ENCODE measurements at places on chromosomes 2 and 18.

GRCh38 chr2:38093527-38094165 lies 17.7 kb upstream of the CYP1B1 start:
- no peak for DNase-seq

- DNase-seq: no peak
Measured at GRCh38 chr18:13006531-13007247, 15.5 kb downstream of the CEP192 start.

GRCh38 chr2:26904839-26905238 lies 56.9 kb downstream of the DPYSL5 start:
- DNase-seq: no peak

- DNase-seq: no peak
Measured at GRCh38 chr2:232261776-232262175, 116.8 kb upstream of the ALPP start.

- DNase-seq: peak; percentile 39
Measured at GRCh38 chr18:48889115-48889941, 61.4 kb downstream of the SMAD7 start.

- DNase-seq: no peak
Measured at GRCh38 chr2:159151198-159152127, 135.0 kb downstream of the WDSUB1 start.

- DNase-seq: no peak
Measured at GRCh38 chr2:112488201-112488600, 6.2 kb downstream of the TTL start.

GRCh38 chr2:212428681-212429478 lies 109.7 kb downstream of the ERBB4 start:
- DNase-seq: no peak

GRCh38 chr2:164030623-164031022 lies 294.8 kb upstream of the FIGN start:
- DNase-seq: no peak

GRCh38 chr2:197986977-197987376 lies 182.6 kb downstream of the PLCL1 start:
- no peak for DNase-seq

DNA sequence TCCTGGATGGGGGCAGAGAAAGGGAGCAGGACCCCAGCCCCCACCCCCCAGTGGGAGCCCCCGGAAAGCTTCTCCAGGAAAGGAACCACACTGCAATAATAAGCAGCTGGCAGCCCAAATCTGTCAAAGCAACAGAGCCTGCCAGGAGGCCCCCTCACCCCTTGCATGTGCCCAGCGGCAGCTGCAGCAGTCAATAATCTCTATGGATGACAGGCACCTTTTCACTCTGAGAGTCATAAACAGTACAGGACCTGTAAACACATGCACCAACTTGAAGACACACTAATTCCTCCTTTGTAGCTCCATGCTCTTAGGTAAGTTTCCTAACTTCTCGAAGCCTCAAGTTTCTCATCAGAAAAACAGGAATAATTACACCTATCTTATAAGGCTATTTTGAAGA lies 26.2 kb upstream of the KDM3A start:
- DNase-seq: no peak

- DNase-seq: no peak
Measured at GRCh38 chr2:237556773-237557632, 9.4 kb upstream of the PRLH start.

GRCh38 chr18:45374878-45375630 lies 240.2 kb upstream of the SLC14A2 start:
- no peak for DNase-seq

DNA sequence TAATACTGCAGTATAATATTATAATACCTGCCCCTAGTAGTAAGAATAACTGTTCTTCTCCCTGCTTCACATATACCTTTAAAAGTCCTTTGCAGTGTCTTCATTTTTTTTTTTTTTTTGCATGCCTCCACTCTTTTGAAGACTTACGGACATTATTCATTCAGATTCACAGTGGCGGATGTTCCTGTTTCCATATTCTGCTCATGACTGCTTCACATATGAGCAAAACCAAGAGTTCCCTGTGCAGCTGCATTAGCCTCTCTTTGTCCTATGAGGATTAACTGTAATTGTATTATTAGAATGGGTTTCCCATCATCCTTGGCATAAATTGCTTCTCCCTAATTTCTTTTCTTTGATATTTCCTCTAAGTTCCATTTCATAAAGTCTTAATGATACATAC lies 12.8 kb downstream of the IL18RAP start:
- no peak for DNase-seq

GRCh38 chr2:53787614-53788289 lies 908 bp downstream of the ERLEC1 start:
- no peak for DNase-seq

GRCh38 chr2:147649998-147650397 lies 194.8 kb upstream of the ACVR2A start:
- DNase-seq: no peak

DNA sequence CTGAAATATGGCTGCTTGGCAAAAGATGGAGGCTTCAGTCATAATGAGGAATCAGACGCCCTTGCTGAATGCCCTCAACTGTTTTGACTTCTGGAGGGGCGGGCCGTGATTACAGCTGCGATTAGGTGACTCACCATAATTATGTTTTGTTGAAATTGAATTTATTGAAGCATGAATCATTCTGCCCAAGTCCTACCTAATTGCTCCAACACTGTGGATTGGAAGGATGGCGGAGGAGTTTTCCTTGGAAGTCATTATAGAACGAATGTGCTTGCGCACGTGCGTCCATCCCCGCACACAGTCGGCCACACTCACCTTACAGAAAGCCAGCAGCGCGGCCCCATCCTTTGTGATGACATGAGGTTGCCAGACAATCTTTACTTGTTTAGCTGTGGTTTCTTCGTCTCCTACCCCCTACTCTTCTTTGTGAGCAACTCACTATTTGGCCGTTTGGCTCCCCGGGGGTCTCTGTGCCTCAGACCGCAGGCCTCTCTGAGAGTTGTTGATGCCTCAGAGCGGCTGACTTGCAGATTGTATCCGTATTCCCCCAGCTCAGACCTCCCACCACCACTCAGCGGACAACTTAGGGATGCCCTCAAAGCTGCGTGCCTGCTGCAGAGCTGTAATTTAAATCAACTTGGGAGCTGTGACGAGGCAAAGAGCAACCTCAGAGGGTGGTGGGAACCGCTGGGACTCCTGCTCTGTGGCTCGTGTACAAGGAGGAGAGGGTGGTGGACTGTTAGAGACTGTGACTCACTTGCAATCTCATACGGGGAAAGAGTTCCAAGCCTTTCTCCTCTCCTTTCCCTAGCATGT lies 513.4 kb downstream of the TNS1 start:
- DNase-seq: no peak

- no peak for DNase-seq
Measured at GRCh38 chr2:57943315-57943714, 103.3 kb upstream of the VRK2 start.

DNA sequence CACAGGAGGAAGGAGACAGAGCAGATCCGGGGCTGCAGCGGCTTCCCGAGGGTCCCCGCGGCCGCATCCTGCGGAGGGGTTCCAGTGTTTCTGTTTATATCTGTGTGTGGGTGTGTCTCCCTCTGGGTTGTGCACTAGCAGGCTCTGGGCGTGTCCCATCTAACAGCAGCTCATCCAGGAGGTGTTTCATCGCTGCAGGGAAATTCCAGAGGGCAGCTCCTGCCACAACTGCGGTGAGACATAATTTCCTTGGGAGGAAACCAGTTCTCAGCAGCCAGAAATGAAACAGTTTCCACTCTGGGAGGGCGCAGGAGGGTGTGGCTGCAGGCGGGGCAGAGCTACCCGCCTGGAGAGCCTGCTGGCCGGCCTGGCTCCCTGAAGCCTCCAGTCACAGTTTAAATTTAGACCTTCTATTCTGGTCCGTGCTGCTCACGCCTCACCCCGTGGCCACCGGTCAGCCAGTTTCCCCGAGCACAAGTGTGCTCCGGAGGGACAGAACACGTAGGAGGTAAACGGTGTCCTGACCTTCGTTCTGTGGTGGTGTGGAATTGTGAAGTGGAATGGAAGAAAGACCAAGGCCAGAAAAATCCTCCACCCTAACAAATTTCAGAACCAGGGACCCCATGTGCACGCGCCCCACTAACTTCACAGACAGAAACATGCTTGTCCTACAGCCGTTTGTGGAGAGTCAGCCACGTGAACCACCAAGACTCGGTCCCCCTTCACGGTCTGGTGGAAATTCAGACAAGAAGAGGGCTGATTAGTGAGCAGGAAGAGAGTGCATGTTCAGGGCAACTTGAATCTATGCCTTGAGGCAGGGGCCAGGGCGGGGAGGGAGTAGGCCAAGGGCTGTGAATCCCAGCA lies 50.2 kb downstream of the TEX44 start:
- no peak for DNase-seq

DNA sequence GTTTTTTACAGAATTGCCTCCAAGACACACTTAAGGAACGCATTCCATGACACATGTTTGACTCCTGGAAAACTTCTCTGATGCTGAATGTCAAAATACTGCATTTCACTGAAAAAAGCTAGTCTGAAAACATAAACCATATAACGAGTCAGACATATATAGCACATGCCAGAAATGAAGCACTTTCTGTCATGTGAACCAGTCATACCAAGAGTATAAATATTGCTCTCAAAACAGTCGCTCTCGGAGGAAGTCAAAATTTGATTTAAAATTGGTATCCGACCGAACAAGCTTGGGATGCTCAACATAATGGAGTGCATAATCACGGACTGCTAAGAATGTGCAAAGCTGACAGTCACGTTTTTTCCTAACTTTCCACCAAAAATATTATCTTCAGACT lies 115.9 kb downstream of the PIEZO2 start:
- DNase-seq: no peak

GRCh38 chr2:19547321-19547720 lies 188.9 kb upstream of the OSR1 start:
- DNase-seq: no peak

GRCh38 chr2:187168720-187169713 lies 279.0 kb downstream of the CALCRL start:
- DNase-seq: no peak

DNA sequence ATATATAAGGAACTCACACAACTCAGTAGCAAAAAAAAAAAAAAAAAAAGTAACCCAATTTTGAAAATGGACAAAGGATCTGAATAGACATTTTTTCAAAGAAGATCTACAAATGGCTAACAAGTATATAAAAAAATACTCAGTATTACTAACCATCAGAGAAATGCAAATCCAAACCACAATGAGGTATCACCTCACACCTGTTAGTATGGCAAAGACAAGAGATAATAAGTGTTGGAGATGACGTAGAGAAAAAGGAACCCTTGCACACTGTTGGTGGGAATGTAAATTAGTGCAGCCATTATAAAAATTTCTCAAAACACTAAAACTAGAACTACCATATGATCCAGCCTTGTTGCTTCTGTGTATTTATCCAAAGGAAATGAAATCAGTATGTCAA lies 5.8 kb upstream of the CNDP1 start:
- DNase-seq: no peak

- DNase-seq: no peak
Measured at GRCh38 chr2:56537756-56538155, 354.0 kb downstream of the CCDC85A start.

- DNase-seq: no peak
Measured at GRCh38 chr2:10382354-10383061, 65.6 kb downstream of the ODC1 start.

DNA sequence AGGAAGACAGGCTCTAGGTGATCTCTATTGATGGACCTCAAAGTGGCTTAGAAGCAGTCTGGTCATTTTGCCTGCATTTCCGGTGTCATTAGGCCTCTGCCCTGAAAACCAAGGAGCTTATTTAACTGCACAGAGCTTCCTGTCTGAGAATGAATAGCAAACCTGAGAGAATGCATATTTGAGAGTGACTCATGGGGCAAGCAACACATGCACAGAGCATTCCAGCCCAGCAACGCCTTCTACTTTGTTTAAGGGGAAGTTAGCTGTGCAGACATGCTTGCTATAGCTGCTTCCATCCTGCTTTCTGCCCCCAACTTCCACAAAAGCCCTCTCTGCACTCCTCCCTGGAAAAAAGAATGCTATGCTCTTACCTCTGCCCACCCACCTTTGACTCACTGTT lies 232.8 kb downstream of the GRB14 start:
- DNase-seq: no peak

- DNase-seq: no peak
Measured at GRCh38 chr2:160380000-160380570, 113.5 kb downstream of the RBMS1 start.

GRCh38 chr2:127597984-127598380 lies 48.0 kb upstream of the GPR17 start:
- no peak for DNase-seq

DNA sequence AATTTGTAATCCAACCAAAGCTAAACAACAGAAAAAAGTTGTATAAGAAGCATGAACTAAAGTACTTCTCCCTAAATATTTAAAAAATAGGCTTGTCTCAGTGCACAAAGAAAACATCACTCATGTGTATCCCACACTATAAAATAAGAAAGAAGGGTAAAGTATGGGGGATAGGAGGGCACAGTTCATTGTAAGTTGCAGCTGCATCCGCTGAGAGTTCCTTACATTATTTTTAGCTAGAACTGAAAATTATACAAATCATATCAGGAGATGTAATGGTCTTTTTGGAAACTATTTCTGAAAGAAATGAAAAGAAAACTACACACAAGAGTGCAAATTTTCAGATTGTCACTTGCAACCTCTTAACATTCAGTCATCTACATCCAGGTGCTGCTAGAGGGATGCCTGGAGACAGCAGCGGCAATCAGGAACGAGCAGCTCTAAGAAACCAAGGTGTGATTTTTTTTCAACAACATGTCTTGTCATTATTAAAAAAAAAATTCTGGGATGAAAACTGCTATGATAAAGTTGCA lies 273.6 kb downstream of the ASXL3 start:
- no peak for DNase-seq

DNA sequence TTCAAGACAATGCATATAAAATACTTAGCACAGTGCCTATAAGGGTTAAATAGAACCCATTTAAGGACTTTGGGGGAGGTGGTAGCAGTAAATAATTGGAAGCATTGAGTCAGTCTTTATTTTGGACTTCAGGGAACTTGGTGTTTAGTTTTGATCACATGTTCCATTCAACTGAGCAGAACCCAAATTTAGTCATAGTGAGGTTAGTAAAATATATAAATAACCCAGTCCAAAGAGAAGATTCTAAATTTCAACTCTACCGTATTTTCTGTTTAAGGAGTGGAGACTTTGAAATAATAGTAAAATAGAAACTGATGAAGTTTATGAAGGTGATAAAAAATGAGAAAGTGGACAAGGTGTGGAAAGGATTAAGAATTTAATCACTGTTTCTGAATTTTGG lies 19.7 kb downstream of the TWSG1 start:
- no peak for DNase-seq

- DNase-seq: no peak
Measured at GRCh38 chr2:230077851-230078547, 9.3 kb upstream of the SLC16A14 start.

GRCh38 chr18:4256766-4257417 lies 198.2 kb downstream of the DLGAP1 start:
- DNase-seq: no peak

GRCh38 chr2:5691985-5692529 lies at the start of gene SOX11:
Gene SOX11 (plus strand): TSS chr2:5692384. CDS start chr2:5692722, 338 bp downstream.
- peak; percentile 96 for DNase-seq

DNA sequence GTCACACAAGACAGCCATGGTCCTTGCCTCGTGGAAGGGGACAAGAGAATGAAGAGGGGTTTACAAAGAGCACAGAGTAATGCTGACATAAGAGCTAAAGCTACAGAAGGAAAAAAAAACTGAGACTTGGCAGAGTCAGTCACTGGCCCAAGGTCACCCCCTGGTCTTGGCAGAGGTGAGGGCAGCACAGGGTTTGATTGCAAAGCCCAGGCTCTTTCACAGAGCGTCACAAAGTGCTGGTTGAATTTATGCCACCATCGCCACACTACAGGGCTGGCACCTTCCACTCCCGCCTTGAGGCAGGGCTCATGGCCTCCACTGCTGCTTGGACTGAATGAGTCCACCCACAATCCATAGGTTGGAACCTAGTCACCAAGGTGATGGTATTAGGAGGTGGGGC lies 190.2 kb downstream of the INHBB start:
- no peak for DNase-seq
